ENCODE measurements at places on chromosomes 7 and 10.

GRCh38 chr7:135169964-135170273, 588 bp downstream of the CYREN start:
- DNase-seq = no peak

DNA sequence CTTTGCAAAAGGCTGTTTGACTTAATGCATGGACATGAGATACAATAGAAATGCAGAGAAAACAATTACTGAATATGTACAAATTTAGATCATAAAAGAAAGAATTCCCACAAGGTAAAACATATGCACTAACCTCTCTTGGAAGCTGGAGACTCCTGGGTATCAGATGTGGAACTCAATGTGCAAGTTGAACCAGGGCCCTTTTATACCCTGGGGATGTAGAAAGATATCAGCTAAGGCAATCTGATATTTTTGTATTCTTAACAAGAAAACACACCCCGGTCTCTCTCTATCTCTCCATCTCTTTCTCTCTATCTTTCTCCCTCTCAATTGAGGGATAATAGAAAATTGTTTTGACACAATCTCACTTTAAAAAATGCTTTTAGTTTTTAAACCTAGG, at the start of gene IDI2:
IDI2 (minus strand) TSS at position 177 of the 400 bp plus-strand sequence. CDS start 1,136 bp downstream, outside the sequence.
- no peak for DNase-seq

DNA sequence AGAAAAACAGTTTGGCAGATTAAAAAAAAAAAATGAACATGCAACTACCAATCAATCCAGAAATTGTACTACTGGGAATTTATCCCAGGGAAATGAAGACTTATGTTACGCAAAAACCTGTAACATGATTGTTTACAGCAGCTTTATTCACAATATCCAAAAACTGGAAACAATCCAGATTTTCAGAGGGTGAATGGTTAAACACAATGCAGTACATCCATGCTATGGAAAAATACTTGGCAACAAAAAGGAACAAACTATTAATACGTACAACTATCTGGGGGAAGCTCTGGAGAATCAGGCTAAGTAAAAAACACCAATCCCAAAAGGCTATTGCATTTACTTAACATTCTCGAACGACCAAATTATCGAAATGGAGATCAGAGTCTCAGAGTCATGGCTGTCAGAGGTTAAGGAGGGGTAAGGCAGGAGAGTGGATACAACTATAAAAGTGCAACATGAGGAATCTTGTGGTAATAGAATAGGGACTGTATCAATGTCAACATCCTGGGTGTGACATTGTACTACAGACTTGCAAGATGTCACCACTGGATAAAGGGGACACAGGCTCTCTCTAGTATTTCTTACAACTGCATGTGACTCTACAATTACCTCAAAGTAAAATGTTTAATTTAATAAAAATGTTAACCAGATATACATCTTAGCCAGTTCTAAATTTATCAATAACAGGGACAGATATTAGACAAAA, 21.5 kb upstream of the RUFY2 start:
- no peak for DNase-seq

DNA sequence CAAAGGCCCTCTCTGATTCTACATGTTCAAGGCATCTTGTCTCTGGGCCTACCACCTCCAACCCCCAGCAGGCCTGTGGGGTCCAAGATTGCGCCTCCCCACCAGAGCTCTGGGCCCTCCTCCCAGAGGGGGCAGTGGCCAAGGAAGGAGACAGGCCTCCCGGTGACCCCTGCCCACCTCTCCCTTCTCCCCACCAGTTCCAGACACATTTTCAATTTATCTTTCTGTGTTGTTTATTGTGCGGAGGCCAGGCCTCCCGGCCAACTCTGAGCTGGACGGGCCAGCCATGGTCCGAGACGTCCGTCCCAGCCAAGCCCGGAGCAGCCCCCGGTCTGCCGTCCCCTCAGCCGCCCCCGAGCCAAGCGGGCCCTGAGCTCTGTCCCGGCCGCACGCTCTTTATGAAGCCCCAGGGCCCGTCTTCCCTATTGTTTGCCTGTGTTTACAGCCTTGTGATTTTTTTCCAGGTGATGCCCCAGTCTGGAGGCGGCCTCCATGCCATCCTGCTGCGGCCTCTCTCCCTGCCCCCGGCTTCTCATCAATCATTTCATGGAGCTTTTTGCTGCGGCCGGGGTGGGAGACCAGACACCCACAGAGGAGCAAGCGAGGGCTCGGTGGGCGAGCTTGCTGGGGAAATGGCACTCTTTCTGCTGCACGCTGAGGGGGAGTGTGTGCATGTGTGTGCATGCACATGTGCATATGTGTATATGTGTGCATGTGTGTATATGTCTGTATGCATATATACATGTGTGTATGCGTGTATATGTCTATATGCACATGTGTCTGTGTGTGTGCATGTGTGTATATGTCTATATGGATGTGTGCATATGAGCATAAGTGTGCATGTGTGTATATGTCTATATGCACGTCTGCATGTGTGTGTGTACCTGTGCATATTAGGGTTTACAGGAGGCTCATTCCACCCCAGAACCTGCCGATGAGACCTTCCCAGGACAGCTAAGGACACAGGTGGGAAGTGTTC, 52.7 kb upstream of the ELN start:
- DNase-seq = no peak

- no peak for DNase-seq
These were observed 3.5 kb upstream of the GPR37 start for GRCh38 chr7:124769136-124769535.

DNA sequence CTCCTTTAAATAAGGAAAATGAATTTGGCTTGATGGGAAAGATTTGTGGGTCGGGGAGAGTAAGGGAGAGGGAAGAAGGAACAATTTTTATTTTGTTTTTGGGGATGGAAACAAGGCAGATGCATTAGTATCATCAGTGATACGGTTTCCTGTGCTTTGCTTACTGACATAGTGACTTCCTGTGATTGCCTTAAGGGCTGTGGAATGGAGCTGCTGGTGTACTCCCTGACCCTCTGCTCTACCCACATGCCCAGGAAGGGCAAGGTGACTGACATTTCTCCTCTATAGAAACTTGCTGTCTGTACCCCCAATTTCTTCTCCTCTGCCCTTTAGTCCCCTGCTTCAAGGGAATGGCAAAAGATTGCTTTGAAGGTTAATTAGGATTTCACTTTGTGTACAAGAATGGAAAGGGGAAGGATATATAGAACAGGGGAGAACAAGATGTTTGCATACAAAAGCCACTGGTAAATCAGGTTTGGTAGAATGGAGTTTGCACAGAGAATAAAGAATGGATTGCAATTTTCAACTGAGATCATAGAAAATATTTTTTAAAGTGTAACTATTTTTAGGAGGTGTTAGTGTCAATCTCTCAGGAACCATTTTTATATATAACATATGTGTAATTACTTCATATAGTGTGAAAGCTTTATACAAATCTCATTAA, 129.0 kb upstream of the AGR3 start:
- DNase-seq = no peak

DNA sequence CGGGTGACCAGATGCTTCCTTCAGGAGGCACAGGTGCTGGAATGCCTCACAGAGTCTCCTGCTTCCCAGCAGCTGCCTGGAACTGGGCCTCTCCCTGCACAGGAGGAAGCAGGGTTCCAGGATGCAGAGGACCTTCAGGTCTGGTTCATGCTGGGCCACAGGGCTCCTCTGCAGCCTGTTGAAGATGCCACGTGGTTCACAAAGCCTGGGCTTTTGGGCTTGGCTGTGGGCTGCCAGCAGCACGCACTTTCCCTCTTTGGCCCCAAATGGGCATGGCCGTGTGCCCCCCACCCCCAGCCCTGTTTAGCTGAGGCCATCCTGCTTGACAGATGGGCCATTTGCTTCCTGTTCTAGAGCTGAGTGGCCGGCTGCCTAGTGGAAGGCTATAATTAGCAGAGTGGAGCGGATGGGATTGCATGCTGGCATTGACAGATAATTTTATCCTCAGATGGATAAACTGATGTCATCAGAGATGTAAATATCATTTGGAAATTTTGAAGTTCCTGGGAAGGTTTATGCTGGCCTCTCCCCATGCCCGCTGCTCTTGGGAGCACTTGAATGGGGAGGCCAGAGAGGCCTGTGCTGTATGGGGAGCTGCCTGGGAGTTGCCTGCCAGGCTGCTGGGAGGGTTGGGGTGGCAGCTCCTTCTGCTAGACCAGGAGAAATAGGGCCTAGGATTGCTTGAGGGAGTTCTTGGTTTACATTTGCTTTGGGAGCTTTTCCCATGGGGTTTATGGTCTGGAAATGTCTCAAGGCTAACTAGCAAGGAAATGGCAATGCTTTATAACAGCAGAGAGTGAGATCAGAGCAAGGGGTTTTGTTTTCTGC, 28.2 kb downstream of the TSPAN15 start:
- DNase-seq = no peak

DNA sequence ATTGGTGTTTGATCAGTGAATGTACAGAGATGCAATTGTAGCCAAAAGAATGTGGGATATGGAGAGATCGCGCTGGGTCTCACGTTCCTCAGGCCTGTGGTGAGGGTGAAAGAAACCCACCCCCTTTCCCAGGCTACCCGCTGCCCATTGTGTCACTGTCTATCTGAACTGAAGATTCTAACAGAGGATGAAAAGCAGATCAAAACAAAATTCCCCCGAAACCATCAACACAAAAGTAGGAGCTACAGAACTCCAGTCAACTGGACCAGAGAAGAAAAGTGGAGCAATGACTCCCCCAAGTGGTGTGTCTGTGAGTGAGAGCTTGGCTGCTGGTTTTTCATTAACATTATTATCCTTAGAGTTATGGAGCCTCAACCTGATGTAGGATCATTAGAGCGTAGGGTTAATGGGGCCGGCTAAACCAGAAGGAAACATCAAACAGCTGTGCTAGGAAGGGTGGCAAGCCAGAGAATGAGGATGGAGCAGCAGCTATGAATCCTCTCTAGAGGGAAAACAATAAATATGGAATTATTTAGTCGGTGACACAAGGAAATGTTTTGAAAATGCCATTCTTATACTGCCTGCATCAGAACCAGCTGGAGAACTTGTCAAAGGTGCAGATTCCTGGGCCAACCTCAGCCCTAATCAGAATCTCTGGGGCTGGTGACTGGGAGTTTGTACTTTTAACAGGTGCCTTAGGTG, 38.3 kb downstream of the AKR1B1 start:
- no peak for DNase-seq

GRCh38 chr7:105285118-105285874, 103.4 kb downstream of the SRPK2 start:
- no peak for DNase-seq

GRCh38 chr10:28432210-28432676, 100.7 kb upstream of the WAC start:
- DNase-seq = no peak

DNA sequence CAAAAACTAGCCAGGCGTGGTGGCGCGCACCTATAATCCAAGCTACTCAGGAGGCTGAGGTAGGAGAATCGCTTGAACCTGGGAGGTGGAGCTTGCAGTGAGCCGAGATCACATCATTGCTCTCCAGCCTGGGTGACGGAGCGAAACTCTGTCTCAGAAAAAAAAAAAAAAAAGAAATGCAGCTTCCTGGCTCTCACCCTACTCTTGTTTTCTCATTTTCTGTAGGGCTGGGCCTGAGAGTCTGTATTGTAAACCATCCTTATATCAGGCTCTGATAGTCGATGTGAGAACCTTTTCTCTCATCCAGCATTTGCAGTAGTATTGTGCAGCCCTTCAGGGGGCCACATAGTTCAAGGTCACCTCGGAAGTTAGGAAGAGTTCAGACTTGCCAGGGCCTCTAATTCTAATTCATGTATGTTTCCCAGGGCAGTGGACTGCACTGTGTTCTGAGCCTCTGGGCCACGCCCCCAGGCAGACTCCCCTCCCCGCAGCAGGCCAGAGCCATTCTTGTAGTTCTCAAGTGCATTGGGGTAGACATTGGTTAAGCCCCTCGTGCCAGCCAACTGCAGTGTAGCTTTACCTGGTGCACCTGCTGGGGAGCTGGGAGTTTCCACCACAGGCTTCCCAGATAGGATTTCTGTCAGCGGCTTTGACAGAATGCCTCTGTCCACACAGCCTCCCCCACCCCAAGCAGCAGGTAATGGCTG, 38.3 kb upstream of the PDCD4 start:
- DNase-seq = no peak

GRCh38 chr10:132663666-132664365, 122.1 kb downstream of the NKX6-2 start:
- no peak for DNase-seq

DNA sequence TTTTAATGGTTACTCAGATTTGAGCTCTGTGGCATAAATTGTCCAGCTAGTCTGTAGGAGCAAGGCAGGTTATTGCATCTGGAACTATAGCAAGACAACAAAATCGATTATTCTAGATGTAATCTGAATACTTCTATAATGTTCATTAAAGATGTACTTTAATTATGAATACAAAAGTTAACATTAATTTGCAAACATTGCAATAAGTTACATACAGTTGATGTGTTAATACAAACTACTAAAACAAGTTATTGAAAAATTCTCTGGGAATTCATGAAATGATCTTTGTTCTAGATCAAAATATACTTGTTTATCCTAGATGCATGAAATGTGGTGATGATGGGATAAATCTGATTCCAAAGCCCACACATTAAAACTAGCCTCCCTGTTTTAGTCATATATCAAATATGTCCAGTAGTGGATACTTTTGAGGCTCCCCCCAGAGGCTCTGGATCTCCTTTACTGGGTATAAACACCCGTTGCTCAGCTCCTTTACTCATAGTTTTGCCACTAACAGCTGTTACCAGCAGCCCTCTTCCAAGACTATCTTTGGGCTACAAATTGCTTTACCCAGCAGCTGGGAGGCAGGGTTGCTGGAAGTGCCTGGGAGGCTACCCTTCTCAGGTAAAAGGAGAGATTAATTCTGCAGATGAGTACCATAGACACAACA, 78.1 kb downstream of the ARL4A start:
- DNase-seq = no peak
